ENCODE measurements at places on chromosomes 7 and 10. TPM values are rescaled to one million over a fixed set of nuclear protein-coding genes. Genes with fewer than 3 reads are reported as not detected.

The PLA2G12B gene
- not detected for total RNA-seq

The C10orf62 gene
- not detected for total RNA-seq

The GOT1 gene
- total RNA-seq: 25.8 TPM

The ING3 gene
- total RNA-seq: 17.0 TPM

The ERV3-1 gene
- total RNA-seq: 9.0 TPM

The NET1 gene
- 23.0 TPM for total RNA-seq

The WNT8B gene
- total RNA-seq: not detected

The OR2A42 gene
- total RNA-seq: not detected

The VSTM2A gene
- not detected for total RNA-seq

The CALML3 gene
- not detected for total RNA-seq

The FAM25C gene
- total RNA-seq: not detected

The ANXA11 gene
- 240 TPM for total RNA-seq

The MYL7 gene
- total RNA-seq: not detected

The ASB15 gene
- total RNA-seq: not detected

The FANK1 gene
- 1.3 TPM for total RNA-seq

The CYP51A1 gene
- total RNA-seq: 232 TPM

The ABCC2 gene
- 0.33 TPM for total RNA-seq

The CPED1 gene
- 122 TPM for total RNA-seq

The OPN4 gene
- not detected for total RNA-seq

The NEUROG3 gene
- total RNA-seq: not detected

The GPR146 gene
- 1.2 TPM for total RNA-seq

The SMNDC1 gene
- total RNA-seq: 6.0 TPM

The ASAH2B gene
- total RNA-seq: 1.3 TPM

The SFRP4 gene
- 1.7 TPM for total RNA-seq

The GPRIN2 gene
- not detected for total RNA-seq

The ARID5B gene
- total RNA-seq: 105 TPM

The IKZF1 gene
- not detected for total RNA-seq

The RADIL gene
- total RNA-seq: 1.3 TPM

The MRLN gene
- total RNA-seq: not detected

All from smooth muscle cell of trachea (primary cell).